CD4-positive, alpha-beta T cell treated with Interleukin-17A for 1 hour (primary cell): ENCODE measurements at places on chromosomes 2 and 18.

GRCh38 chr18:79629249-79629558 is 50.4 kb upstream of the CTDP1 start:
- no peak for DNase-seq

GRCh38 chr18:68275616-68276015 is 439.3 kb downstream of the TMX3 start:
- no peak for DNase-seq

GRCh38 chr2:64063924-64064331 is 44.7 kb upstream of the VPS54 start:
- no peak for DNase-seq

GRCh38 chr2:238912916-238913875 is 65.3 kb downstream of the TWIST2 start:
- DNase-seq: no peak

GRCh38 chr2:525611-526010 is 151.6 kb downstream of the TMEM18 start:
- DNase-seq: no peak

- no peak for DNase-seq
Measured at GRCh38 chr2:178101321-178102079, 10.7 kb upstream of the RBM45 start.

GRCh38 chr2:128302011-128302743 is 16.5 kb downstream of the HS6ST1 start:
- no peak for DNase-seq

DNA sequence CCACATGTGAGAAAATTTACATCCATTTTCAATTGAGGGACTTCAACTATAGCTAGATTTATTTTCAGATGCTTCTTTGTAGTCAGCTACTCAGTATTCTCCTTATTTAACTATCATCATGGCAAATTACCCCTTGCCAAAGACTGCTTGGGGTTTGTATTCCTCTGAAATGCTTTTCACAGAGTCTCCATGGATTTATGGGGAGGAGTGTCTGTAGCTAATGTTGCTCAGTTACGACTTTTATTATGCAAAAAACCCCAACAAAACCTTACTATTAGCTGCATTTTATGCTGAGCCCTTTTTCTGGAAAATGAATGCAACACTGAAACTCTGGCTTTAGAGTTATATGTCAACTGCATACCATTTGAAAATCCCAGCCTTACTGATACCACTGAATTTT is 78.6 kb downstream of the RFTN2 start:
- DNase-seq: no peak

GRCh38 chr2:50607721-50608120 is 424.2 kb downstream of the NRXN1 start:
- no peak for DNase-seq

DNA sequence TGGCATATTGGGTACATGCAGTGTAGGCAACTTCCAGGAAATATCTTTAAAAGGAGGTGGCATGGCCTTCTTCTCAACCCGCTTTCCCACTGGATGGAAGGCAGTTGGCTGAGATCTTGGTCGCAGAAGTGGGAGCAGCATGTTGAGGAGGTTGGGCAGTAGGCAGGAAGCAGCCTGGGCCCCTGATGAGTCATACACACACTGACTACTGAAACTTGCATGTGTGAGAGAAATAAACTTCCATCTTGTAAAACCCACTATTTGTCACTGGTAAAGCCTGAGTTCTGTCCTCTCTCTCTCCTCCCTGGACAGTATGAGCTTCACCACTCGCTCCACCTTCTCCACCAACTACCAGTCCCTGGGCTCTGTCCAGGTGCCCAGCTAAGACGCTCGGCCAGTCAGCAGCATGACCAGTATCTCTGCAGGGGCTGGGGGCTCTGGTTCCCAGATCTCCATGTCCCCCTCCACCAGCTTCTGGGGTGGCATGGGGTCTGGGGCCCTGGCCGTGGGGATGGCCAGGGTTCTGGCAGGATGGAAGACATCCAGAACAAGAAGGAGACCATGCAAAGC is 233.8 kb upstream of the SPRED2 start:
- no peak for DNase-seq

DNA sequence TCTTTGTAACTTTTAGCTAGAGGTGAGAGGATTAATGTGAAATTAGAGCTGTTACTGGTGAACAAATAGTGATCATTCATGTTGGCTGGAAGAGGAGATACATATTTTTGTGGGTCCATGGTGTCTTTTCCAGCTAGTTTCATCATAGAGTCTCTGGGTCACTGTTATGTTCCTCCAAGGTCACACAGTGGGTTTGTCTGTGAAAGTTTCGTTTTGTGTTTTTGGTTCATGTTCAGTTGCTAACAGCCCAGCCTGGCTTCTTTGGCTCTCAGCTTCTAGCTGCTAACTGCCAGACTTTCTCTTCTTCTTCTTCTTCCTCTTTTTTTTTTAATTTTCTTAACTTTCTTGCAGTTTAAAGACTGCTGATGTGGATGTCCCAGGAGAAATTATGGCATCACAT is 480.0 kb upstream of the SYT4 start:
- DNase-seq: no peak

DNA sequence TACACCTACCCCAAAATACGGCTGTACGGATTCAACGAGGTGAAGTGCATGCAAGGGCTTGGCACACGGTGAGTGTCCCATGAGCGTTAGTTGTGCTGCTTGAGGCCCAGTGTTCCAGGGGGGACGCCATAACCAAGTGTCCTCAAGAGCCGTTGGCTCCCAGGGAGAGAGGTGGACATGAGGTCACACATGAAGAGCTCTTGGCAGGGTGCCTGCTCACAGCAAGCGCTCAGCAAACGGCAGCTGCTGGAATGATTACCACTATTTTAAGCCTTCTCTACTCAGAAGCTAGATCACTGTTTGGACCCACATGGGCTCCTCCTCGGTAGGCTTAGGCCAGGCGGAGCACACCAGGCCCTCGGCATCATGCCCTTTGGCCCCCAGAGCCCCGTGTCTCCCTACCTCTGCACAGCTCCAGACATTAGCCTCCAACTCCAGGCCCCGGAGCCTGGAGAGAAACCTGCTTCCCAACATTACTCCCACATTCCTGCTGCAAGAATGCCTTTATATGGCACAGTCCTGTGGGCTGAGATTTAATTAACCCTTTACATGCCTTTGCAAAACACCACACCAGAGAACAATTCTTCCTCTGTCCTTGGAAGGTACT is 68.4 kb upstream of the PPP1CB start:
- no peak for DNase-seq

DNA sequence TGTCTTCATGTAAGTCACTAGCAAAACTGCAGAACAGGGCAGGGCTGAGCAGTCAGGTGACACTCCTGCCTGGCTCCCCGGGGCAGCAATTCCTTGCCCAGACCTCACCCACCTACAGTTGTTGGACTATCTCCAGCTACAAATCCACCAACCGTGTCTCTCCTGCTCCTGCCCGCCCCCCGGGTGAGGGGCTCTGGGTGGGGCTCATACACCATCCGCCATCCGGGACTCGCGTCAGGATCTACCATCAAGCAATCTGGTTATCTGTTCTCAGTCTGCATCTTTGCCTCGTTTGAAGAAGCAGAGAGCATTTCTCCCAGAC is 13.5 kb upstream of the GLI2 start:
- DNase-seq: no peak

- no peak for DNase-seq
Measured at GRCh38 chr2:169803480-169803879, 4.8 kb downstream of the SSB start.

DNA sequence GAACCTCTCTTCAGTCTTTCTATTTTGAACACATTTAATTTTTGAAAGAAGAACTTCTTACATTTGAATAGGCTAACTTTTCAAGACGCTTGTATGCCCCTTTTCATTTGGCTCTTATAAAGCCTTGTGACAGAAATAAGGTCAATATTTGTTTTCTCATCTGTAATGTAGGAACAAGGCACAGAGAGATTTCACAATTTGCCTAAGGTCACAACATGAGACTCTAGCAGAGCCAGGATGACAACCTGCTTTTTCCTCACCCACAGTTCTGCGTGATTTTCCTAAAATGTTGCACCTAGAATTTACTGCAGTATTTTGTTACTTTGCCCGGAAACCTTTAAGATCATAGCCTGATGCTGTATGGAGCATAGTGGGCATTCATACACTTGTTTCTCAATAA is 67.4 kb downstream of the TXNL1 start:
- DNase-seq: no peak

DNA sequence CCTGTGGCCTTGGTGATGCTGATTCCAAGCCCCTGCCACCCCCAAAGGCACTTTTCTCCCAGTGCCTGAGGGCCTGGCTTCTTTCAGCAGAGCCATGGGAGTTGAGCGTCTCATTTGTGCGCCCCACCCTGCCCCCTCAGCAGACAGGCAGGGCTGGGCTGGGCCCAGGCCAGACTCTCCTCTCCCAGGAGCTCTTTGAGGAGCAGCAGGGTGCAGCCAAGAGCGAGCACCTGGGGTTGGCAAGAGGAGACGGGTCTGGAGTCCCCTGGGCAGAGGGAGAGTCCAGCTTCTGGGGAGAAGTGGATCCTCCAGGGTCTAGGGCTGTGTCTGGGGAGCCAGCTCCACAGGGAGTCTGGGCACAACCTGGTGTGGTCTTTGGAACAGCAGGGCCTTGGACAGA is 21.2 kb downstream of the NPPC start:
- no peak for DNase-seq

GRCh38 chr2:54388076-54388475 is 68.1 kb upstream of the SPTBN1 start:
- no peak for DNase-seq

DNA sequence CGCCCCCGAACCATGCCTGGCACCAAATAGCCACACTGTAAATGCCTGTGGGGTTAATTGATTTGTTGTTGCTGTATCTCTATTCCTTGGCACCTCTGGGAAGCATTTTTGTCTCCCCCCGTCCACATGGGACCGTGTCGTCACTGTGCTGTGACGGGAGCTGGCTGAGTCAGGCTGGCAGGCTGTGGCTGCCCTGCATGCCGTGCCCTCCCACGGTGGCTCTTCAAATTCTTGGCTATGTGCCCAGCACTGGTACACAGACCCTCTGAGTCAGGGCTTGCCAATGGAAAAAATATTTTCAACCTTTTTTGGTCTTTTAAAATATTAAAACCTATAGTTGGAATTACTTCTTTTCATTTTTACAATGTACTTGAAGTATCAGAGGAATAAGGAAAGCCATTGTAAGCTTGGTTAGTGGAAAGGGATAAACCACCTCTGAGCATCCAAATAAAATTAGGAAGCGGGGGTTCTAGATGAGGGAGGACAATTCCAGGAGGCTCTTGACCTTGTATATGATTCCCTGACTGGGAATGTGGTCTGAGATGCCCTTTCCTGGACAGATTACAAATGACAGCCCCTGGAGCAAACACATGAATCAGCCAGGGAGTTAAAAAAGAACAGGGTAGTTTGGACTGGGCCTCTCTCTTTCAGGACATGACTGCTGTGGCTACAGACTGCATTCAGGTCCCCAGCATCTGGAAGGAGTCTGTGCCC is 59.4 kb downstream of the DGKD start:
- DNase-seq: peak; percentile 58

- DNase-seq: no peak
Measured at GRCh38 chr2:54360055-54360792, 95.9 kb upstream of the SPTBN1 start.

DNA sequence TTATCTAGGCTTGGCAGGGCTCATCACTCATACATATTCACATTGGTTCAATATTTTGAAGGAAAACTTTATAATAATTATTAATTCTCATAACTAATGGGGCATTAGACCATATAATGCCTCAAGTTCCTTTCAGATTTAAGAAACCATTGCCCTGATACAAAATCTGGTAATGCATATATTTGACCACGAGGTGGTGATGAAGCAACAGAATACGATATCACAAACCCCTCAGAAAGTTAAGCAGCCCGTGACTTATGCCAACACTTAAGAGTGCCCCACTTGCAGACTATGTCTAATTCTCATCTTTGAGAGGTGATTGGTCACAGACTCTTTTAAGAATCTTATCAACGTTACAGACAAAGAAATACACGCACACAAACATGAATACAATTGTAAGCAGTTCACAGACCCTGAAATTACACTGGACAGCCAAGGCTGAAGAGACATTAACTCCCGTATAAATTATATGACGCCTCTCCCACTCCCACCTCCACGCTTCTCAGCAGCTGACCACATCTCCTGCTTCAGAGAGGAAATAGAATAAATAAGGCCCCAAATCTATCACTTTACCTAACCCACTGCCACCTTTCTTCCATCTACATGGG is 20.7 kb upstream of the DNAH6 start:
- DNase-seq: peak; percentile 83

GRCh38 chr18:46609048-46609447 is 48.0 kb downstream of the LOXHD1 start:
- DNase-seq: no peak

- no peak for DNase-seq
Measured at GRCh38 chr18:67599277-67599676, 82.8 kb upstream of the DSEL start.

GRCh38 chr2:126777620-126777978 is 121.1 kb upstream of the TEX51 start:
- no peak for DNase-seq
